ENCODE measurements at places on chromosomes 6 and 20. TPM values are rescaled to one million over a fixed set of nuclear protein-coding genes. Genes with fewer than 3 reads are reported as not detected.
A peak's percentile ranks its signal among the peaks of the same experiment; 100 is the strongest.

- DNase-seq = no peak
Measured at GRCh38 chr6:28810659-28811053, 113.1 kb downstream of the TRIM27 start.

- DNase-seq = no peak
Measured at GRCh38 chr6:14645841-14646240, 528.3 kb downstream of the CD83 start.

GRCh38 chr6:134169871-134170486, 117.6 kb upstream of the SLC2A12 start:
- no peak for DNase-seq

DNA sequence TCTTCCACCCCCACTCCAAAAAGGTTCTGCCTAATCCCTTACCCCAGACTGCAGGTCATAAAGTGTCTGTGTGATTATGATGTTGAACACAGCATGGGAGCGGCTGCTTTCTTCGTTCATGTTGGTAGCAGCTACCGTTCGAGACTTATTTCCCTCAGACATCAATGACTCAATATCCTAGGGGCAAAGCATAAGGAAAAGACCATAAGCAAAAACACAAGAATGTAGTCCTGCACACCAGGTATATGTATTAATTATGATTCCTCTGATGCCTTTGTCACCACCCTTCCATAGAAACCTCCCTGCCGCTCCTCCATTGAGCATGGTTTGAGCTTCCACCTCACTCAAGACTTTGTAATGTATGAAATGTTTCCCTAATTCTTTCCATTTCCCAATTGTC, 137.2 kb downstream of the KIF13A start:
- DNase-seq = no peak

GRCh38 chr6:107731422-107732319, 92.4 kb downstream of the SCML4 start:
- no peak for DNase-seq

DNA sequence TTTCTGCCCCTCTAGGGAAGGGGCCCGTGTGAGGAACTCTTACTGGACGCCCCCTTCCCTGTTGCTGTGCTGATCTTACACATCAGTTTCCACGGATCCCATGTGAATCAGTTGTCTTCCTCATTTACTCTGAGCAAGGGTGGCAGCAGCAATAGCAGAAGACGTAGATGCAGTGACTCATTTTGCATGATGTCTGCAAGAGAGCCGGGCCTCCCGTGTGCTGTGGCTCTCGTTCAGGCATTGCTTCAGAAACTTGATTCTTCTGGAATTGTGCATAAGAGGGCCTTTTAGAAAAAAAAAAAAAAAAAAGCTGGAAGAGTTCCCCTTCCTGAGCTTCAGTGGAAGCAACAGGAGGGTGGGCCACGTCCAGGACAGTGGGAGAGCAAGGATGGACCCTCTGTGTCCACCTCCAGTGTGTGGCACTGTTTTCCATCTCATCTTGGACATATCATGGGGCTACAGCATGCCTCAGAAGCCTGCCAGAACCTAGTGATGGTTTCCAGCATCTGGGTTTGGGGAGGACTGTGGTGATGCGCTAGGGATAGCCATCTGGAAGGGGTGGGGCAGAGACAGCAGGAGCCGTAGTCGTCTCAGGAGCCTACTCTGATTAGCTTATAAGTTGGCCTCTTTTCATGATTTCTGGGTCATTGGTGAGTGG, 62.1 kb downstream of the FOXO3 start:
- peak; percentile 80 for DNase-seq

GRCh38 chr20:32251470-32251869, 26.0 kb upstream of the KIF3B start:
- DNase-seq = no peak

DNA sequence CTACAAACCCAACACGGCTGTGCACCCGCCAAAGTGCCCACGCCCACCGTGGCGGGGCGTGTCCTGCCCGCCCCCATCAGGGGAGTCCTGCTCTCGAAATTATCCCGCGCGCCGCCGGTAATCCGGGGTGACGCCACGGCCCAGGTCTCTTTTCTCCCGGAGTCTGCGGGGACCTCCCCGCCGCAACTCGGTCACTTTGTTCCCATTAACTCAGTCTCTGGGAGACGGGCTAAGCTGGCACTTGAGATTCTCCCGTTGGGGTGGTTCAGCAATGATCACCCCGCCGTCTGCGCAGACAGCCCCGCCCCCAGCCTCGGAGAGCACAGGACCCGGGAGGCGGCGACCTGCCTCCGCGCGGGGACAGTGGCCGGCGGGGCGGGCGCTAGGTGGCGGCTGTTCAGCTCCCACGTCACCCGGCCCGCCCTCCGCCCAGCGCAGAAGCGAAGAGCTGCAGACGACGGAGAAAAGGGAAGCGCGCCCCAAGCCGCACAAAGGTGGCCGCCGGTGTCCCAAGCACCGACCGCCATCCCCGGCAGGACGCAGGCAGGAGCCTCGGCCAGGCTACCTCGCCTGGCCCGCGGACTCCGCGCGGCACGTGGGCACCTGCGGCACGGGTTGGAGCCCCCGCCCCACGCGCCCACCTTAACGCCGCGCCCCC, 31.5 kb downstream of the SF3B5 start:
- DNase-seq = peak; percentile 59

DNA sequence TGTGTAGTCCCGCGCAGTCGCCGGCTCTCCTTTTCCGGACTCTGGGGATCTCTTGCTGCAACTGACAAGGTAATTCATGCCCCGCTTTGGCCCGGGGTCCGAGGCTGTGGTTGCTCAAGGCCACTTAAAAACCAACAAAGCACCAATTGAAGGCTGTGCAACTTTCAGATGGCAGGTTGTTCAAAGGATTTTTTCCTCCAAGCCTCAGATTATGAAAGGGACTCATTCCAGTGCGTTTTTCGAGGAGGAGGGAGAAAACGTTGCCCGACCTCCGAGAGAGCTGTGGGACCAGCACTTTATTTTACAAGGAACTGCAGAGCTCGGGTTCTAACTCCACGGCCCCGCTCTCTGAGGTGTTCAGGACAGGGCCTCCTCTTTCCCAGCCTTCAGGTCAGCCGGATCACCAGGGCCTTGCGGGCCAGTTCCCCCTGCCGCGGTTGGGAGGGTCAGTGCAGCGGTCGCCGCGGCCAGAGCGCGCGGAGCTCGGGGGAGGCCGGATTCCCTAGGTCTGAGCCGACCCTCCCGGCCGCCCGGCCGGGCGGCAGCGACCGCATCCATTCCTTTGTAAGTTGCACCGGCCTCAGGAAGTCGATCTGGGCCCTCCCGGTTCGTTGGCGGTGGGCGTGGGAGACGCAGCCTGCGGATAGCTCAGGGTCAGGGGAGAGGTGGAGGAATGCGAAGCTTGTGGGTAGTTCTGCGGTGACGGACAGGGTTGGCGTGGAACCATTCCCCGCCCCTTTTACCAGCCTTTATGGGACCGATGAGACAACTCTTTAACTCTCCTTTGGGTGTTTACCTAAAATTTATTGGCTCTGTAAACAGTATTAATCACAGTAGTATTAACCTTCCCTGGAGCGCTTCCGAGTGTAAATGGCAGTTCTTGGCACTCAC, 1.6 kb downstream of the UTRN start:
- peak; percentile 82 for DNase-seq

DNA sequence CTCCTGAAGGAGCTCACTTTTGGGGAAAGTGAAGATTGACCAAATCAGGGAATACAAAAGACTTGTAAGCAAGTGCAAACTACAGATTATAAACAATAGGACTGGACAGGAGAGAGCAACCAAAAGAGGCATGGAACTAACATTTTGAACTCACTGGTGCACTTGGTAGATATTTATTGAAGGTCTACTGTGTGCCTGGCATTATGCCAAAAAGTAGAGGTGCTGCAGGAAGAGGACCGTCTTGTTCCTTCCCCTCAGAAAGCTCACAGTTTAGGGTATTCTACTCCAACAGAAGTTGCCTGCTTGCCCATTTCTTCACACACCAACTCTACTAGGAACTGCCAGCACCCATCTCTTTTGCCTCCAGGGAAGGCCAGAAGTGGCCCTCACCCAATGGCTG, 10.0 kb upstream of the TSHZ2 start:
- DNase-seq = no peak

- DNase-seq = peak; percentile 92
Measured at GRCh38 chr6:170437719-170438401, 115.2 kb downstream of the PSMB1 start.

DNA sequence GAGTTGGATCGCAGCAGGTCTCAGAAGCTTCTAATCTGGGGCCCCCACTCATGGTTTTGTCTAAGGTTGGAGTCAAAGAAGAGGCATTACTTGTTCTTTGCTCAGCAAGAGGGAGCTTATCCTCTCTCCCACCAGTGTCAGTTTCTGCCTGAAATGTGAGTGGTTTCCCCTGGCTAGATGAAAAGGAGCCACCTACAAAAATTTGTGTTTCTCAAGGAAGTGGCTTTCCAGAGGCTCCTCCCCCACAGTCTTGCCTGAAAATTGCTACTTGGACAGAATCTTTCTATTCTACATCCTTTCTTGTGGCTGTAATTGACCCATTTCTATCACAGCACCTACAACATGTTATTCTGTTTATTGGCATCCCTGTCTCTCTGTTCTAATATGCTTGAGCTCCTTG, 37.9 kb downstream of the SCML4 start:
- DNase-seq = peak; percentile 18

DNA sequence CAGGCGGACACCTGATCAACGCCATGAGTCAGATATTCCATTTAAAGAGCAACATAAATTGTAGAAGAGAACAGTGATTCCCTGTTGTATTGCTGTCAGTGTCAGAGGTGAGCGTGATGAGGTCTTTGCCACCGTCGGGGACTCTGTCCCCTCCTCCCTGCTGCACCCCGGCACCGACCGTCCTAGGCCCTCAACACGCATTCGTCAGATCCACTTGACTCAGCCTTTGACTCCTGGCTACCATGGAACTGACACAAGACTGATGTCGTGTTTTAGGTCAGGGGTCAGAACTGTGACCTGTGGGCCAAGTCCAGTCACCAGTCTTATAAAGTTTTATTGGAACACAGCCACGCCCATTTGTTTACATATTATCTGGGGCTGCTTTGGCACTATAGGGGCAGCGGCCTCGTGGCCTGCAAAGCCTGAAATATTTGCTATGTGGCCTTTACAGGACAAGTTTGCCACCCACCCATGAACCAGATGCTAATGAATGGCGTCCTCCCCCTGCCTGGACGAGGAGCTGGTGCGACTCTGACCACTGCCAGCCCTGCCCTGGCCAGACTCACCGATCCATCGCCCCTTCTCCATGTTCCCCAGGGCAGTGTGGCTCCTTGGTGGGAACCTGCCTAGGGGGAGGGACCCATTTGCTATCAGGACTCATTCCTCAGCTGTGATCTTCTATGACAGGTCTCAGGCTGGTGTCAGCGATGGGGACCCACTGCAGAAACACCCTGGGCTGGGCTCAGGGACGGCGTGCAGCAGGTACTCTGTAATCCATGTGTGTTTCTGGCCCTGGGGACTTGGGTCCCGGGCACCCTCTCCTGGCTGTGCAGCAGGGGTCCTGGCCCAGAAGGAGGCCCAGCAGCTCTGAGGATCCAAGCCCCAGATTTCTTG, 37.5 kb upstream of the PHACTR3 start:
- no peak for DNase-seq

- no peak for DNase-seq
Measured at GRCh38 chr6:2938632-2939083, 32.7 kb downstream of the SERPINB6 start.

DNA sequence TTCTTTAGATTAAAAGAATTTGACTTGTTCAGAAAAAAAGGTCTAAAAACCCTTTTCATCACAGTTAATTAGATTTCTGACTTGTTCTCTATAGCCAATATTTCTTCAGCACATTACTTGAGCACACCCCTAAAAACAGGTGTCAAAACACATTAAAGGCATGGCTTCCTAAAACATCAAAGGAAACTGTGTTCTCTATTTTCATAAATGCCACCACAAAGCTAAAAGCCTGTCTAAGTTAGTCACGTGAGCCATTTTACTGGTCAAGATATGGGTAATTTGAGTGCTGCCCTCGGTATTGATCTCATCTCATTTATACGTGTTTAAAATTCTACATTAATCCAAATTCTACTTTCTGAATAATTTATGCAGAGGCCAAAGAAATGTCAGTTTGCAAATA, 580.5 kb downstream of the HAO1 start:
- no peak for DNase-seq

DNA sequence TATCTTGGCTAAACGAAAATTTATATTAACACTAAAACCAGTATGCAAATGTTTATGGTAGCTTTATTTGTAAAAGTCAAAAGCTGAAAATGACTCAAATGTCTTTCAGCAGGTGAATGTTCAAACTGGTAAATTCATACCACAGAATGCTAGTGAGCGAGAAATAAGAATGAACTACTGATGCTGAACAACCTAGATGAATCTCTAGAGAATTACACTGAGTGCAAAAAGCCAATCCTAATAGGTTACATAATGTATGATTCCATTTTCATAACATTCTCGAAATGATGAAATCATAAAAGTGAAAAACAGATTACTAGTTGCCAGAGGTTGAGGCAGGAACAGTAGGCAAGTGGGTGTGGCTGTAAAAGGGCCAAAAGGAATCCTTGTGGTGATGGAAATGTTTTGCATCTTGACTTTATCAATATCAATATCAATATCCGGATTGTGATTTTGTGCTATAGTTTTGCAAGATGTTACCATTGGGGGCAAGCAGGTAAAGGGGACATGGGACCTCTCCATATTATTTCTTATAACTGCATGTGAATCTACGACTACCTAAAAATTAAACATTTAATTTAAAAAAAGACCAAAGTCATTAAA, 26.1 kb downstream of the ZNF311 start:
- no peak for DNase-seq

DNA sequence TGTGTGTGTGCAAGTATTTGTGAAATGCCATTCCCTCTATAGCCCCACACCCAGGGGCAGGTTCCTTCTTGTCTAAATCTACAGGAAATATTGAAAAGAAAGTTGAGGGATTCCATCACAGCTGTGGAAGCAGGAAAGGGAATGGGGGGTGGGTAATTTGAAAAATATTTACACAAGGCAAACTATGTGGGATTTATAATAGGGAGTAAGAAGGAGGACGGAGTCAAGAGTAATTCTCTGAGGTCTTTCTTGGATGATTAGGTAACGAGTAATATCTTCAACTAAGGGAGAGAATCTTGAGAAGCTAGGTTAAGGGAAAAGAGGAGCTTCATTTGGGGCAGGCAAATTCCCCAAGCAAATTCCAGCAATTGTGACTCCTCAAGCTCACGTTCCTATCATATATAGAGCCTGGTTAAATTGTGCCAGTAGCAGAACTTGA, 113.5 kb upstream of the SGK1 start:
- DNase-seq = no peak

GRCh38 chr20:22819112-22819511, 216.0 kb upstream of the SSTR4 start:
- DNase-seq = no peak

DNA sequence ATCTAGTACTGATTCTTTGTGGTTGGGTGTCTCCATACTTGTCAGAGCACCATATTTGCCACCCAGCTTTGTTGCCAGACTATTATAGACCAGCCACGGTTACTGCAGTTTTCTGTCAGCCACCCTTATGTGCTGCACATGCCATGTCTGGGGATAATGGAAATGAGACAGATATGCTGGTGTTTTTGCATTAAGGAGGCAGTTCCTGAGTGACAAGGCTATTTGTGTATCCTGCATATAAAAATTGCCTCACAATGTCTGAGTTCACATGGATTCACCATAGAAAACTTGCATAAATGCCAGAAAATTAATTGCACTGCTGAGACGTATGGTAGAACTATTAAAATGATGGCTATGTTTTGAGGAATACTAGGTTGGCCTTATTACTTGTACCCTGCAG, 51.8 kb downstream of the NKAIN2 start:
- no peak for DNase-seq

PTGIS gene
- total RNA-seq = 1.2 TPM

AVP gene
- total RNA-seq = not detected

TNNC2 gene
- 678 TPM for total RNA-seq

CLDN20 gene
- not detected for total RNA-seq

EPPIN gene
- not detected for total RNA-seq

VSTM2L gene
- 77.5 TPM for total RNA-seq

RBL1 gene
- 2.7 TPM for total RNA-seq

BHLHE23 gene
- not detected for total RNA-seq

PPP1R14C gene
- not detected for total RNA-seq

RPS10 gene
- 1,443 TPM for total RNA-seq

Data from myocyte (in vitro differentiated cells).